Epithelial cell of umbilical artery (primary cell): ENCODE measurements at places on chromosomes 12 and 14. TPM values are rescaled to one million over a fixed set of nuclear protein-coding genes. Genes with fewer than 3 reads are reported as not detected.

CLEC4E gene
- not detected in 2 replicates for total RNA-seq

ACACB gene
- 0.32 and 2.3 TPM in 2 replicates for total RNA-seq

GTF2H3 gene
- total RNA-seq = 65.9 and 73.6 TPM in 2 replicates

ARG2 gene
- total RNA-seq = 33.0 and 61.1 TPM in 2 replicates

FOXG1 gene
- total RNA-seq = not detected in 2 replicates

ASIC1 gene
- total RNA-seq = 0.65 and 0.76 TPM in 2 replicates

ANKRD33 gene
- 0.15 and 0.32 TPM in 2 replicates for total RNA-seq

TAS2R31 gene
- total RNA-seq = 5.2 and 6.8 TPM in 2 replicates

GAS2L3 gene
- total RNA-seq = 21.4 and 28.3 TPM in 2 replicates

SSPN gene
- total RNA-seq = 0.61 and 0.65 TPM in 2 replicates

PRH2 gene
- total RNA-seq = not detected in 2 replicates

MAPK1IP1L gene
- total RNA-seq = 16.7 and 17.2 TPM in 2 replicates

RNASE7 gene
- not detected in 2 replicates for total RNA-seq

ITGB7 gene
- 0.15 TPM in 1 of 2 replicates, not detected in the other for total RNA-seq

NFATC4 gene
- 21.8 and 25.1 TPM in 2 replicates for total RNA-seq

CCDC196 gene
- total RNA-seq = not detected in 2 replicates

TNS2 gene
- 21.1 and 30.9 TPM in 2 replicates for total RNA-seq

GLIPR1L2 gene
- 0.32 TPM in 1 of 2 replicates, not detected in the other for total RNA-seq

TAC3 gene
- total RNA-seq = not detected in 2 replicates

INHBC gene
- total RNA-seq = not detected in 2 replicates

SLC38A6 gene
- 33.0 and 34.4 TPM in 2 replicates for total RNA-seq

LRP1-AS gene
- not detected in 2 replicates for total RNA-seq

GLI1 gene
- not detected in 2 replicates for total RNA-seq

HOXC13 gene
- total RNA-seq = not detected in 2 replicates

IFI27L2 gene
- total RNA-seq = 84.1 and 85.7 TPM in 2 replicates

HNF1A gene
- total RNA-seq = not detected in 2 replicates

PPP1R36 gene
- 0.32 and 0.61 TPM in 2 replicates for total RNA-seq

NXPH4 gene
- total RNA-seq = not detected in 2 replicates

NANOG gene
- total RNA-seq = not detected in 2 replicates

SLC17A8 gene
- not detected in 2 replicates for total RNA-seq

RTL1 gene
- total RNA-seq = not detected in 2 replicates

ACVRL1 gene
- total RNA-seq = 1,152 and 1,206 TPM in 2 replicates

OR4N5 gene
- not detected in 2 replicates for total RNA-seq

MYO1H gene
- total RNA-seq = not detected in 2 replicates

ERBB3 gene
- not detected in 2 replicates for total RNA-seq

ATN1 gene
- 9.1 and 16.6 TPM in 2 replicates for total RNA-seq

KCNH5 gene
- not detected in 2 replicates for total RNA-seq

GPRC5A gene
- 4.2 and 14.3 TPM in 2 replicates for total RNA-seq

SMCO3 gene
- 0.32 and 0.46 TPM in 2 replicates for total RNA-seq

ADAMTS20 gene
- total RNA-seq = not detected in 2 replicates

SOAT2 gene
- total RNA-seq = not detected in 2 replicates

OVCH1 gene
- total RNA-seq = not detected in 2 replicates

UNG gene
- total RNA-seq = 24.4 and 39.1 TPM in 2 replicates

ZNF605 gene
- 7.8 and 10.5 TPM in 2 replicates for total RNA-seq

JAG2 gene
- total RNA-seq = 23.9 and 41.9 TPM in 2 replicates

RNF212B gene
- total RNA-seq = not detected in 2 replicates
